ENCODE measurements at places on chromosomes 13 and 19.
A peak's percentile ranks its signal among the peaks of the same experiment; 100 is the strongest.

- no peak for DNase-seq
These were observed 194.5 kb downstream of the FOXO1 start for GRCh38 chr13:40471911-40472310.

DNA sequence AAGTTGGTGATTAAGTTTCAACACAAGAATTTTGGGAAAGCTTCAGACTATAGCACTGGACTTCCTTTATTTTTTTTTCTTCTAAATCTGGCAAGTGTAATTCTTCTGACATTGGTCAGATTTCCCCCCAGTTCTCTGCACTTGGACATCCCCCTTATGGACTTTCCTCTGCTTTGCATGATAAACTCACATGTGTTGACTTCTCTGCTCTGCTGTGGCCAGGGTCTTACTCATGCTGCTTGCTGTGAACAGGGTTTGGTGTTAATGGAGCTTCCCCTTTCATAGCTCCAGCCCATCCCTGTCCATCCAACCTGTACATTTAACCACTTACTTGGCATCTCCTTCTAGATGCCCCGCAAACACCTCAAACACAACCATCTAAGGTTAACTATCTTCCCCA is 70.5 kb upstream of the SPATA13 start:
- DNase-seq: no peak

GRCh38 chr13:39226359-39226758 is 188.1 kb downstream of the NHLRC3 start:
- no peak for DNase-seq

- peak; percentile 98 for DNase-seq
These were observed 7.3 kb upstream of the PTPRH start for GRCh38 chr19:55216461-55217198.

- no peak for DNase-seq
These were observed 5.0 kb downstream of the NFILZ start for GRCh38 chr19:8635422-8635821.

DNA sequence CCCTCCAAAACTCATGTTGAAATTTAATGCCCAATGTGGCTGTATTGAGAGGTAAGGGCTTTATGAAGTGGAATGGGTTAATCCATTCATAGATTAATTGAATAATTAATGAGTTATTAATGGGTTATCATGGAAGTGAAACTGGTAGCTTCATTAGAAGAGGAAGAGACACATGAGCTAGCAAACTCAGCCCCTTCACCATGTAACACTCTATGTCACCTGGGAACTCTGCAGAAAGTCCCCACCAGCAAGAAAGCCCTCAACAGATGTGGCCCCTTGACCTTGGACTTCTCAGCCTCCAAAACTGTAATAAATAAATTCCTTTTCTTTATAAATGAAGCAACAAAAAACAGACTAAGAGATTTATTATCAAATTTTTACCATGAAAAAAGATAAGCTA is 223.5 kb downstream of the KLF12 start:
- no peak for DNase-seq

- DNase-seq: no peak
These were observed 168.1 kb upstream of the SOX21 start for GRCh38 chr13:94880463-94880862.

GRCh38 chr19:5122121-5122400 is 153.1 kb downstream of the KDM4B start:
- no peak for DNase-seq

- no peak for DNase-seq
These were observed 360.6 kb downstream of the TDRD3 start for GRCh38 chr13:60757501-60758215.

DNA sequence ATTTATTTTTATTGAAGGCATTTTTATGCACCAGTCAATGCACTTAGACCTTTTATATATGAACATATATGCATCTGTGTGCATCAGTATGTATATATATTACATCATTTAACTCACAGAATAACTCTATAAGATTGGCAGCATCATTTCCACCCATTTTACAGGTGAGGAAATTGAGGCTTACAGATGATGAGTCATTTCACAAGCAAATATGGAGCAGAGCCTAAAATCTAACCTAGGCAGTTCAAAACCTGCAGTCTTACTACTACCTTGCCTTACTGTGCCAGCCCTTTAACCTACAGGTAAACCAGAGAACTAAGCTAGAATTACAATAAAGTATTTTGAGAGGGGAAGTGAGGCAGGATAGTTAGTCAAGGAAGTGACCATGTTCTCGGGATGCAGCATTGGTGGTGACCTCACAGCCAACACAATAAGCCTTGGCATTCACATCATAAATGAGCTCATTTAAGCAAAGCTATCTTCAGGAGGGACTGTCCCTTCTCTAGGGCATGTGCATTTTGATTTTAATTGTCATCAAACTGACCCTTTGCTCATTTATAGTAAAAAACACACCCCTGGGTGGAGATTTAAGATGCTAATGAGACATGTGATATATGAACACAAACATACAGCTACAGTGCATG is 274.3 kb downstream of the DCLK1 start:
- no peak for DNase-seq

- no peak for DNase-seq
These were observed 37.4 kb upstream of the ZNF527 start for GRCh38 chr19:37333457-37333856.

- no peak for DNase-seq
These were observed 302.6 kb downstream of the ATP8A2 start for GRCh38 chr13:25674371-25674770.

DNA sequence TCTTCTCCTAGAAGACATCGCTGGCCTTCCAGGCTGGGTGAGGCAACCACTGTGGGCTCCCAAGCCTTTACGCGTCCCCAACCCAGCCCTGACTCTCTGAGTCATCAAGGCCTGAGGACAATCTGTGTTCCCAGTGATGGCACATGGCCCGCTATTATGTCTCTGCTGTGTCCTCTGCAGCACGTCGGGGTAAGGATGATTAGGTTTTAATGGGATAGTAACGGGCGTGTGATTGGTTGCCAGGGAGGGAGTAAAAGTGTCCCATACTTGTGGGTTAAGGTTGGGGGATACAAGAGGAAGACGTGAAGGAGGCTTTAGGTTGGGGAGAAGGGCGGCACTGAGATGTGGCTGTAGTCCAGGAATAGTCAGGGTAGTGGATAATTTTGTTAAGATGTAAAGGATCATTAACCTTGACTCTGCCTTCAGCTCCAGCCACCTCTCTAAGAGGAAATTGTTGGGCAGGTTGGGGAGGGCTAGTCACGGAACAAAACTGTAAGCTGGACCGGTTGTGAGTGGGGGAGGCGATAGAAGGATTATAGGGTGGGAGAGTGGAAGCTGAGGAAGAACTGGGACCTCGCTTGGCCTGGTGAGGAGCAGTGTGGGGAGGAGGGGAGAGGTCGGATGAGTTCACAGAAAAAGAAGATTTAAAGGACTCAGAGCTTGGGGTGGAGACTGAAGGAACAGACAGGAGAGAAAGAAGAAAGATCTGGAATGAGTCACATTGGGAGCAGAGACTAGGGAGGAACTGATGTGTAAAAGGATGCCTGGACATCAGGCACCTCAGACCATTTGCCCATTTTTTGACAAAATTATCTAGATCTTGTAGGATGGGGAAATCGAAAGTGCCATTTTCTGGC is 27.9 kb upstream of the IGFL1 start:
- peak; percentile 44 for DNase-seq

DNA sequence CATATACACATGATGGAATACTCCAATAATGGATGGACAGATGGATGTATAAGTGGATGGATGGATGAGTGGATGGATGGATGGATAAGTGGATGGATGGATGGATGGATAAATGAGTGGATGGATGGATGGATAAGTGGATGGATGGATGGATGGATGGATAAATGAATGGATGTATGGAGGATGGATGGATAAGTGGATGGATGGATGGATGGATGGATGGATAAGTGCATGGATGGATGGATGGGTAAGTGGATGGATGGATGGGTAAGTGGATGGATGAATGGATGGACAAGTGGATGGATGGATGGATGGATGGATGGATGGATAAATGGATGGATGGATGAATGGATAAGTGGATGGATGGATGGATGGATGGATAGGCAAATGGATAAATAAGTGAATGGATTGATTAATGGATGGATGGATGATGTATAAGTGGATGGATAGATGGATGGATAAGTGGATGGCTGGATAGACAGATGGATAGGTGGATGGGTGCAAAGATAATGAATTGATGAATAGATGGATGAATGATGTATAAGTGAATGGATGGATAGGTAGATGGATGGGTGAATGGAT is 8.4 kb upstream of the COMP start:
- DNase-seq: no peak

DNA sequence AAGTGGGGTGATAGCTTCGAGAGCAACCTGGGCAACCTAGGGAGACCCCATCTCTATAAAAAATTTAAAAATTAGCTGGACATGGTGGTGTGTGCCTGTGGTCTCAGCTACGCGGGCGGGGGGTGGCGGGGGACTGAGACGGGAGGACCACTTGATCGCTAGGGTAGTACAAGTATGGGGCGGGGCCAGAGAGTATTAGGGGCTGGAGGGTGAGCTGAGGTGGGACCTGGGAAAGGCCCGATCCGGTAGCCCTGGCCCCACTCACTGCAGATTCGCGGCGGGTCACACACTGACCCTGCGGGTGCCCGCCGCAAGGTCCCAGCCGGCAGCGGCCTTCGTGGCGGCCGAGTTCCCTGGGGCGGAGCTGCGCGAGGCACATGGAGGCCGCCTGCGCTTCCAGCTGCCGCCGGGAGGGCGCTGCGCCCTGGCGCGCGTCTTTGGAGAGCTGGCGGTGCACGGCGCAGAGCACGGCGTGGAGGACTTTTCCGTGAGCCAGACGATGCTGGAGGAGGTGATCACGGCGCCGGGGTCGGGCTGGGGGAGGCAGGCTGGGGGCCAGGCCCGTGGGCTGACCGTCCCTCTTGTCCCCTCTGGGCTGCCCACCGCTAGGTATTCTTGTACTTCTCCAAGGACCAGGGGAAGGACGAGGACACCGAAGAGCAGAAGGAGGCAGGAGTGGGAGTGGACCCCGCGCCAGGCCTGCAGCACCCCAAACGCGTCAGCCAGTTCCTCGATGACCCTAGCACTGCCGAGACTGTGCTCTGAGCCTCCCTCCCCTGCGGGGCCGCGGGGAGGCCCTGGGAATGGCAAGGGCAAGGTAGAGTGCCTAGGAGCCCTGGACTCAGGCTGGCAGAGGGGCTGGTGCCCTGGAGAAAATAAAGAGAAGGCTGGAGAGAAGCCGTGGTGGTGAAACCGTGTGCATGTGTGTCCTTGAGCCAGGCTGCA is 2.0 kb upstream of the ARHGAP45 start:
- peak; percentile 75 for DNase-seq

DNA sequence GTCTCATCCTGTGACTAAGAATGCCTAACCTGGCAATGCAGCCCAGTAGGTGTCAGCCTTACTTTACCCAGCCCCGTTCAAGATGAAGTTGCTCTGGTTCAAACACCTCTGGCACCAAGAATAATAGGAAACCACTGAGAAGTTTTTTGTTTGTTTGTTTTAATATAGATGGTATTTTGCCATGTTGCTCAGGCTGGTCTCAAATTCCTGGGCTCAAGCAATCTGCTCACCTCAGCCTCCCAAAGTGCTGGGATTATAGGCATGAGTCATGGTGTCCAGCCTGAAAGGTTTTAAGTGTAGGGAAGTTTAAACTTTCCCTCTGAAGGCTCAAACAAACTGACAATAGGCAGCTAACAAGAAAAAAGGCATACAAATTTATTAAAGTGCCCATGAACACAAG is 51.2 kb upstream of the ABCC4 start:
- no peak for DNase-seq

DNA sequence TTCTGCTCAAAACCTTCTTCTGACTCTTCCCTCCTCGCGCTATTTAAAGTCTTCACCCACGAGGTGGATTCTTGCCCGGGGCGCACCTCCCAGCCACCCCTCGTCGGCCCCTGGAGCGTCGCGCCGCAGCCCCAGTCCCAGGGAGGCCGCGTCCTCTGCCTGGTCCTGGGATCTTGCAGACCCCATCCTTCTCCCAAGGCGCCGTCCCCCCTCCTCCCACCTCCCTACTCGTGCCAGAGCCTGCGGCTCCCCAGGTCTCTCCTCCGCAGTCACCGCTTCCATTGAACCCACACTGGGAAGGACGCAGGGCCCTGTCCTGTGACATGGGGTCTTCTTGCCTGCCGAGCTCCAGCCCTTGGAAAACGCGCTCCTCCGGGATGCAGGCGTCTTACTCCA is 486 bp downstream of the ZNF808 start:
- peak; percentile 3 for DNase-seq

DNA sequence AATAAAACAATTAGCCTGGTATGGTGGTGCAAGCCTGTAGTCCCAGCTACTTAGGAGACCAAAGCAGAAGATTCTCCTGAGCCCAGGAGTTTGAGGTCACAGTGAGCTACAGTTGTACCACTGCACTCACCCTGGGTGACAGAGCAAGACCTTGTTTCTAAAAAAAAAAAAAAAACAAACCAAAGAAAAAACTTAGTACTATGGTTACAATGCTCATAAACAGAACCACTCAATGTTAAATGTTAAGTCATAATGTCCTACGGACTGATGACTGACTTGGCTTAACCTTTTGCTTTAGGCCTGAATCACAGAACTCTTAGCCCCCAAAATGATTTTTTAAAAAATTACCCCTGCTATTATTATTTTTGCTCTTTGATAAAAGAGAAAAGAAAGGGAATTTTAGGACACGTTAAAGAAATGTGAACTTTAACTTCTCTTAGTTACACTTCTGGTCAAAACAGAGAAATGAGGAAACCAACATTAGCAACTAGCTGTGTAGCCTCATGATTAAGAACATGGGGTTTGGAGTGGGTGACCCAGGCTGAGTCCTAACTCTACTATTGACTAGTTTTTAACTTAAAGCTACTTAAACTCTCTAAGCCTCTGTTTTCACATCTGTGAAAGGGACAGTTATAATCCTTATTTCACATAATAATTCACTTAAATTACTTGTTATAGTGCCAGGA is 13.7 kb upstream of the ELF1 start:
- no peak for DNase-seq

GRCh38 chr13:113668491-113668971 is 1.5 kb downstream of the GRK1 start:
- no peak for DNase-seq

GRCh38 chr13:51801631-51802099 is 2.3 kb downstream of the DHRS12 start:
- no peak for DNase-seq

- DNase-seq: no peak
These were observed 564.3 kb downstream of the SLITRK5 start for GRCh38 chr13:88235441-88235840.

GRCh38 chr13:36001561-36001960 is 129.6 kb downstream of the DCLK1 start:
- no peak for DNase-seq

- DNase-seq: peak; percentile 11
These were observed 2758.2 kb downstream of the PCDH9 start for GRCh38 chr13:64471916-64472315.

GRCh38 chr13:24512197-24512907 is at the start of gene PARP4:
Gene PARP4, minus strand, starts transcription at chr13:24512778. Its CDS starts 9,002 bp downstream, at chr13:24503776.
- peak; percentile 86 for DNase-seq

- DNase-seq: no peak
These were observed 543.6 kb upstream of the GPC6 start for GRCh38 chr13:92682832-92683517.

All from AG08395 (cell line).